Kidney (tissue), 22 donors: ENCODE measurements at places on chromosomes 16 and 17. TPM values are rescaled to one million over a fixed set of nuclear protein-coding genes. Genes with fewer than 3 reads are reported as not detected.

The CIITA gene
- 50.5 TPM for total RNA-seq

The CCL17 gene
- total RNA-seq, result 1.5 TPM

The RAB37 gene
- total RNA-seq, result 5.6 TPM

The GDPD3 gene
- 3.6 TPM for total RNA-seq

DNA sequence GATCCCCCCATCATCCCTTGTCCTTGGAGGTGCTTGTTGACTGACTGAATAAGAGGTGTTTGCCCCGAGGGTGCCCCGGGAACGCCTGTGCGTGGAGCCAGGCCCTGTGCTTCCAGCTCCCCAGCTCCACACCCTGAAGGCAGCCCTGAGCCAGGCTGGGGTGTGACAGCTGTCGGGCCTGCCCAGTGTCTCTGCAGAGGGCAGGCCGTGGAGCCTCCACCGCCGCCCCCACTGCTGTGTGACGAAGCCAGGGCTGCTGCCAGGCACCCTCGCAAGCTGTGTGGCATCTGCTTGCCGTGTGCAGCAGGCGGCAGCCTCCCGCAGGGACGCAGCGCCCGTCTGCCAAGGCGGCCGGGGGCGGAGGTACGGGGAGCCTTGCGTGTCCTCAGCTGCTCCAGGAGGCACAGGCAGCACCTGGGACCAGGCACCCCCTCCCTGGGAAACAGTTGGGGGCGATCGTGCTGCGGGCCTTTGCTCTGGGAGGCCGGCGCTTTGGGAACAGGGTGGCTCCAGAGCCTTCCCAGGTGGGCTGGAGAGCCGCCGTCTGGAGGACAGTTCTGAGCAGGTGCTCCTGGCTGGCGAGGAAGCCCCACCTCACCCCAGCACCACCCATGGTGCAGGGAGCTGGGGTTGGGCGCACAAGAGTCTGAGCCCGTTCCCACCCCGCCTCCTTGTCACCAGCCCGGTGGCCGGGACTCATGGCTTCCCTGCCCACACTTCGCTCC lies 26.6 kb downstream of the GSE1 start:
- H3K4me3 ChIP-seq, result no peak overlapping the region
- no peak for DNase-seq
- H3K27ac ChIP-seq, result no peak overlapping the region
- H3K4me1 ChIP-seq, result no peaks in the 10 kb centered on the region
- no peaks in the 10 kb centered on the region for H3K36me3 ChIP-seq

DNA sequence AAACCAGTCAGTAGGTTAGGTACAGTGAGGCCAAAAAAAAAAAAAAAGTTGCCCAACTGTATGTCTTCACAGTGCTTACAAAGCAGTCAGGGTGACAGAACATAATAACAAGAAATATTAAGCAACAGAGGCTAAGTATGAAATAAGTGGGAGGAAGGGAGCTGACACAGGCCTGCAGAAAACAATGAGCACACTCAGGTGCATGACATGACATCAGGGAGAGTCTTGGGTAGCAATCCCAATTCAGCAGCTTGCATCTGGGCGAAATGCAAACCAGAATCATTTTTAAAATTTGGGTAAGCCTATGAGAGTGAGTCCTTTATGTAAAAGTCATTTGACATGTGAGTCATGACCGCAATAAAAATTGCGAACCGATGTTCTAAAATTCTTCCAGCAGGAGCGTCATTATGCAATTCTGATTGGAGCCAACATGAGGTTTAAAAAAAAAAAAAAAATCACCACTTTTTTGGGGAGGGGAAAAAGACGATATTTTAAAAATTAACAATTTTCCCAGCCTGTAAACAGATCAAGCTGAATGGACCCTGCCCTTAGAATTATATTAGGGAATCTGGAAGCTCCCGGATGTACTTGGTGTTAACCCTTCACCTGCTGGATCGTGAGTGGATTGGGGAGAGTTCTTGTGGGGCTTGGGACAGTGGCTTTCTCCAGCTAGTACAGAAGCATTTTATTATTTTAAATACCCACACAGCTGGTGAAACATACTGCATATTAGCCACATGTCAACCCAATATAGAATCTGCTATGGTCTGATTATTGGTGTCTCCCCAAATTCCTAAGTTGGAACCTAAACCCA lies 127.9 kb downstream of the NPIPB5 start:
- no peaks in the 10 kb centered on the region for H3K36me3 ChIP-seq
- DNase-seq, result no peak
- no peaks in the 10 kb centered on the region for H3K4me1 ChIP-seq
- no peak overlapping the region for H3K4me3 ChIP-seq
- H3K27me3 ChIP-seq, result no peaks in the 10 kb centered on the region
- no peak overlapping the region for H3K27ac ChIP-seq

- H3K36me3 ChIP-seq, result peaks cover 4% of the 10 kb centered on the region
- no peaks in the 10 kb centered on the region for H3K27me3 ChIP-seq
- no peak overlapping the region for H3K4me3 ChIP-seq
- peak overlapping the region; percentile 32 for H3K27ac ChIP-seq
- peaks cover 4% of the 10 kb centered on the region for H3K4me1 ChIP-seq
Observed at GRCh38 chr17:6575596-6575988, 19.2 kb upstream of the PITPNM3 start.

DNA sequence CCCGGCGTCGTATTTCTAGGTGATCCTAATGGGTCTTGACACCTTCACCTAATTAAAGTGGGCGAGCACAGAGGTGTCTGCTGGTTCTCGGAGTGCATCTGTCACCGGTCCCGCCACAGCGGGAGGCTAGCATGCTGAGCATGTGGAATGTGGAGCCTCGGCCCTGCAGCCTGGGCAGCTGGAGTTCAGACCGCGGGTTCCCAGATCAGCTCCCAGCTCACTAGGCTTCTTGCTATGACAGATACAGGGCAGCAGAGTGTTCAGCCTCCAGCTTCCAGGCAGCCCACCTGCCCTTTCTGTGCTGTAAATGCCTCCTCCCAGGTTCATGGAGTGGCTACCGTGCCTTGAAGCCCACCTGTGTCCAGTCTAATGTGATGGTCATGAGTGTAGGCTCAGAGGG lies 166.7 kb downstream of the CPPED1 start:
- no peak overlapping the region for H3K4me3 ChIP-seq
- no peak overlapping the region for H3K27ac ChIP-seq
- no peaks in the 10 kb centered on the region for H3K4me1 ChIP-seq
- no peaks in the 10 kb centered on the region for H3K27me3 ChIP-seq

DNA sequence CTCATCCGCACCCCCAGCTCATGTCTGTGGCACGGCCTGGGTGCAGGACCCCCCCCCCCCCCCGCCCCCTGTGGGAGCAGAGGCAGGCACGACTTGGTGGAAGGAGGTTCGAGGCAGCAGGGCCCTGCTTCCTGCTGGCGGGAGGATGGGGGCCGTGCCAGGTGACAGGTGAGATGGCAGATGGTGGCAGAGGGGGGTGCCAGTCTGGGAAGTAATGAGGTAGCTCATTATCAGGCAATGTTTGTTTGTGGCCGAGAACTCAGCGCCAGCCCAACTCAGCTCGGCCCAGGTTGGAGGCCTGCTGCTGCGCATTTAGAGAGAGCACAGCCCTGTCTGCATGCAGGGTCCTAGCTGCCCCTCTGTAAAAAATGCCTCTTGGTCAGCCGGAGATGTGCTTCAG lies 40.1 kb upstream of the JPH3 start:
- no peaks in the 10 kb centered on the region for H3K36me3 ChIP-seq
- peaks cover 6% of the 10 kb centered on the region for H3K4me1 ChIP-seq
- no peak overlapping the region for H3K4me3 ChIP-seq
- no peak for DNase-seq
- H3K27me3 ChIP-seq, result no peaks in the 10 kb centered on the region

- no peak overlapping the region for H3K27ac ChIP-seq
- no peaks in the 10 kb centered on the region for H3K4me1 ChIP-seq
- no peaks in the 10 kb centered on the region for H3K36me3 ChIP-seq
- H3K4me3 ChIP-seq, result no peak overlapping the region
- DNase-seq, result no peak
- no peaks in the 10 kb centered on the region for H3K27me3 ChIP-seq
Observed at GRCh38 chr17:32302860-32303649, 37.4 kb downstream of the RHBDL3 start.

DNA sequence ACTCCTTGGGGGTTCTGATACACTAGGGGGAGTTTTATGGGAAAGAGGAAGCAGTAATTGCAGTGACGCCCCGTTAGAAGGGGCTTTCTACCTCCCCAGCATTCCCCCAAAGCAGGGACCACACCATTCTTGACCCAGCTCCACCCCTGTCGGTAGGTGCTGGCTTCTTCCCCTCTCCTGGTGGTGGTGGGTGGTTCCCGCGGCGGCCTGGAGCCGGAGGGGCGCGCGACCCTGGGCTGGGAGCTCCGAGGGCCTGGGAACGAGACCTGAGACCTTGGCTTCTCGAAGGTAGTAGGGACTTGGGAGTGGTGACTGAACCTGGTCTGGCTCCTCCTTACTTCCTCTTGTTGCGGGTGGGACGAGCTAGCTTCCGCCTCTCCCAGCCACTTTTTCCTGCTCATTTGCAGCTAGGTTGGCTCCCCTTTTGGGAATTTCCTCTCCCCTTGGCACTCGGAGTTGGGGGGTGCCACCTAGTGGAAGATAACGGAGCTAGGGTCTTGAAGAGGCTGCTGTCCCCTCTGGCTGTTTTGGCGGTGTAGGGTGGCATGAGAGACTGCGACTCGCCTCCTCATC lies 438 bp downstream of the GRN start:
- peak overlapping the region; percentile 97 for H3K4me3 ChIP-seq
- H3K27ac ChIP-seq, result peak overlapping the region; percentile 77

- H3K27me3 ChIP-seq, result no peaks in the 10 kb centered on the region
- H3K4me3 ChIP-seq, result peak overlapping the region; percentile 93
- H3K36me3 ChIP-seq, result no peaks in the 10 kb centered on the region
- no peak for DNase-seq
- no peaks in the 10 kb centered on the region for H3K4me1 ChIP-seq
Observed at GRCh38 chr17:42797067-42798007, 1.2 kb downstream of the COA3 start.

- H3K36me3 ChIP-seq, result no peaks in the 10 kb centered on the region
- H3K4me3 ChIP-seq, result no peak overlapping the region
- H3K4me1 ChIP-seq, result peaks cover 2% of the 10 kb centered on the region
- no peaks in the 10 kb centered on the region for H3K27me3 ChIP-seq
- DNase-seq, result no peak
- no peak overlapping the region for H3K27ac ChIP-seq
Observed at GRCh38 chr16:79645701-79646100, 45.2 kb upstream of the MAF start.

GRCh38 chr16:60729051-60729450 lies 1307.2 kb downstream of the CDH8 start:
- no peak overlapping the region for H3K4me3 ChIP-seq
- H3K36me3 ChIP-seq, result no peaks in the 10 kb centered on the region
- H3K27ac ChIP-seq, result no peak overlapping the region
- H3K4me1 ChIP-seq, result no peaks in the 10 kb centered on the region
- DNase-seq, result no peak

DNA sequence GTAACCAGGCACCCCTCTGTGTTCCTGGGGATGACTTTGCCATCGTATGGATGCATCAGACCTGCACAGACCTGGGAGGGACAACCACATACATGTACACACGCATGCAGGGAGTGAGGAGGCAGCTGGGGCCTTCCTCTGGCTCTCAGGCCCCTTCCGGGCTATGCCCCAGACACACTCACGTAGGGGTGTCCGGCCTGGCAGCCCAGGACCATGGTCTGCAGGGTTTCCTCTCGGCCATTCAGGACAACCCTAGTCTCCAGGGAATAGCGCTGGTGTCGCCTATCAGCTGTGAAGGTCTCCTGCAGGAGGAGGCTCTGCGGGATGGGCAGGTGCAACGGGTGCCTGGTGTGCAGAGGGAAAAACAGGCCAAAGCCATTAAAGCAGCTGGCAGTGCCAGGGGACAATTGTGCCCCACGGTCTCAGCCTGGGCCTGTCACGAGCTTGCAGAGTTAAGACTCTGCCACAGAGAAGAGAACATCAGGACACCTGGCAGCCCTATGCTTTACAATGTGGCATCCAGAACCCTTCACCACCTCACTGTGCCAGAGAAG lies 101.4 kb downstream of the RMI2 start:
- no peak for DNase-seq
- H3K27me3 ChIP-seq, result no peaks in the 10 kb centered on the region
- H3K27ac ChIP-seq, result no peak overlapping the region
- H3K4me1 ChIP-seq, result no peaks in the 10 kb centered on the region
- H3K36me3 ChIP-seq, result no peaks in the 10 kb centered on the region
